Hematopoietic multipotent progenitor cell treated with erythropoietin and hydrocortisone succinate and interleukin-3 and kit ligand, for 8 days (in vitro differentiated cells): ENCODE measurements at places on chromosomes 12 and 14.

GRCh38 chr12:41627476-41627875, 439.4 kb downstream of the PDZRN4 start:
- no peak for DNase-seq

GRCh38 chr12:75635606-75636444, 124.4 kb upstream of the KRR1 start:
- no peak for DNase-seq

- DNase-seq = no peak
Observed at GRCh38 chr12:18462442-18462841, 201.1 kb downstream of the PIK3C2G start.

DNA sequence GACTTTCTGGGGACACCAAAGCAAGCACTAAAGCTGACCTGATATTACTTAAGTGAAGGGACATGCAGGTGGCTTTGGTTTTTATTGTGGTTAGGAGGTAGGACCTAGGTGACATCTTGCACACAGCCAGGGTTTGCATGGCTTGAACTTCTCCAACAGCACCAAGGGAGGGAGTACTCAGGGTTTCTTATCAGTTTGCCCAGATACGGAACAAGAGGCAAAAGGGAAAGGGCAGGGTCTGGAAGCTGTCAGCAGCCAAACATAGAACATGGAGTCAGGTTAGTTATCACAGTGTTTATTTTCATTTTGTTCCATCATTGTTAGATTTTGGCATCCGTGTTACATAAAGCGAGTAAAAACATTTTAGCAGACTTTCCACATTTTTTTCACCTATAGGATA, 186.3 kb upstream of the CLEC14A start:
- peak; percentile 22 for DNase-seq

- DNase-seq = no peak
Observed at GRCh38 chr14:90523544-90523943, 126.7 kb downstream of the CALM1 start.

DNA sequence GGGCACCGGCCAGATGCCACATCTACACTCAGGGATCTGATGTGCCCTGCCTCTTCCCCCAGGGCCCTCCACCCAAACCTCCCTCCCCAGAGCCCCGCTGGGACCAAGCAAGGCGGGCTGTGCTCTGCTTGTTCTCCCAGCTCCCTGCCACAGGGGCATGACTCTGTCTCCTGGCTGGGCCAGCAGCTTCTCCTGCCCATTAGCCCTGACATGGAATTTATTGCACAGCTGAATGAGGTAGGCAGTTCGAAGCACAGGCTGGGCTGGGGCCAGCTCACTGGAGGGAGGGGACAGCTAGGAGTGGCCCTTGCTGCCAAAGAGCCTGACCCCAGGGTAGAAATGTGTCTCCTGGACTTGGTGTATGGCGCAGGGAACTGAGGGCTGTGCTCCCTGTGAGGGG, 42.4 kb downstream of the ARL6IP4 start:
- no peak for DNase-seq

- no peak for DNase-seq
Observed at GRCh38 chr12:82408844-82409243, 50.5 kb downstream of the METTL25 start.

GRCh38 chr12:94204499-94205247, 56.3 kb downstream of the PLXNC1 start:
- peak; percentile 41 for DNase-seq

DNA sequence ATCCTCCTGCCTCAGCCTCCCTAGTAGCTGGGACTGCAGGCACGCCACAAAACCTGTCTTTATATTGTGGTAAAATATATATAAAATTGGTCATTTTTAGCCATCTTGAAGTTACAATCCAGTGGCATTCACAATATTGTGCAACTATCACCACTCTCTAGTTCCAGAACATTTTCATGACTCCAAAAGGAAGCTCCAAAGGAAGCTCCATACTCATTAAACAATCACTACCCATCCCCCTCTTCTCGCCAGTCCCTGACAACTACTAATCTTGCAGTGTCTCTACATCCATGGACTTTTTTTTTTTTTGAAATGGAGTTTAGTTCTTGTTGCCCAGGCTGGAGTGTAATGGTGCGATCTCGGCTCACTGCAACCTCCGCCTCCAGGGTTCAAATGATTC, 3.1 kb downstream of the GCH1 start:
- no peak for DNase-seq

DNA sequence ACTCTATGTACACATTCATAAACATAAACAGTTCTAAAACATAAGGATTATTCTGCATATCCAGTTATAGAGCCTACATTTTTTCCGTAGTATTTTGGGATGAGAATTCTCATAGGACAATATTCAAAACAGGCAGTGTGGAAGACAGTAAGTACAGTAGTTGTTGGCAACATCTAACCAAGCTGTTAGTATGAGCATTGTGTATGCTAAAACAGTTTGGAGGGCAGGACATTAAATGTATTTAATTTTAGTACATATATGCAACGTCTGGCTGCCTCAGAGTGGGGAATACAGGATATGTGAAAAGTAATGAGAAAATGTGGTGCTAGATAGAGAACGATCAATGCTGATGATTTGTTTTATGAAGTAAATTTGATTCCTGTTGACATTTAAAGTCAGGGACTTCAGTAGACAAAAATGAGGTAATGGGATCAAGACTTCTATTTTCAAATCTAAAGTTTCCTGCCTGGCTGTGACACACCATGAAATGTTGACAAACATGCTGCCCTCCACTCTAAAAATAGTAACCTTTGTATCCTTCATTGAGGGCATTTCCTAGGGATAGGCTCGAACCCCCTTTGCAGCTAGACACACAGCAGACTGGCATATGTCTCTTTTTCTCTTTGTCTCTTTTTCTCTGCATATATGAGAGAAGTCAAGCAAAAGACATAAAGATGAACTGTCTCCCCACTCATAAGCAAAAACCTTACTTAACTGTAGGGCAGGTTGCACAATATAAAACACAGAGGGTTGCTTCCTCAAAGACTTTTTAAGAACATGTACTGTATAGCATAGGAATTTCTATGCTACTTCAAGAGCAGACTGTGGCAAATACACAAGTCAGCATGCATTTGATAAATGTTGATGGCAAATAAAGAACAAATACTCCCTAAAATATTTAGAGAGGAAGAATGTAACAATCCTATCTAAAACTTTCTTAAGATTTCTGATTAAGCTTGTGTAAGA, 75.5 kb upstream of the GTF2A1 start:
- DNase-seq = no peak

DNA sequence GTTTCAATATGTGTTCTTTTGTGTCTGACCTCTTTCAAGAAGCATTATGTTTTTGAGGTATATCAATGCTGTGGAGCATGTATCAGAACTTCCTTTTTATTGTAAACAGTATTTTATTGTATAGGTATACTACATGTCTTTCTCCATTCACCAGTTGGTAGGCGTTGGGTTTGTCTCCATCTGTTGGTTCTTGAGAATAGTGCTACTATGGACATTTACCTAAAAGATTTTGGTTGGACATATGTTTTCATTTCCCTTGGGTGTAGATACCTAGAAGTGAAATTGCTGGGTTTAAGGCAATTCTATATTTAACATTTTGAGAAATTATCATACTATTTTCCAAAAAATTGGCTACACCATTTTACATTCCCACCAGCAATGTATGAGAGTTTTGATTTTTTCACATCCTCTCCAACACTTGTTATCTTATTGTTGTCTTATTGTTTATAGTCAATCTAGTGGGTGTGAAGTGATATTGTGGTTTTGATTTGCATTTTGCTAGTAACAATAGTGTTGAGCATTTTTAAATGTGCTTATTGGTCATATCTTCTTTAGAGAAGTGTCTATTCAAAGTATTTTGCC, 409.2 kb downstream of the IPO8 start:
- peak; percentile 9 for DNase-seq

- DNase-seq = no peak
Observed at GRCh38 chr14:77580477-77580876, 36.0 kb downstream of the SPTLC2 start.

DNA sequence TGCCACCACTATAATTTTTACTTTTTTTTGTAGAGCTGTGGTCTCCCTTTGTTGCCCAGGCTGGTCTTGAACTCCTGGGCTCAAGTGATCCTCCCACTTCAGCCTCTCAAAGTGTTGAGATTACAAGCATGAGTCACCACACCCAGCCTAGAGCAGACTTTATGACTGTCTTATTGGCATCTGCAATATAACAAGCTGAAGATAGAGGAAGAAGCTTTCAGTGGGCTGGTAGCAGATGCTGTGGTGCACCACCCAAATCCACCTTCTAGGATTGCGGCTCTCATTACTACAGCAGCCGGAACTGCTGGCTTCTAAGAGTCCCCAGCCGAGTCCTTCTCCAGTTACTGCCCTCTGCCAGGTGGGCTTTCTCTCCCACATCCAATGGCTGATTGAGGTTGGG, 7.6 kb upstream of the STK38L start:
- DNase-seq = peak; percentile 29

DNA sequence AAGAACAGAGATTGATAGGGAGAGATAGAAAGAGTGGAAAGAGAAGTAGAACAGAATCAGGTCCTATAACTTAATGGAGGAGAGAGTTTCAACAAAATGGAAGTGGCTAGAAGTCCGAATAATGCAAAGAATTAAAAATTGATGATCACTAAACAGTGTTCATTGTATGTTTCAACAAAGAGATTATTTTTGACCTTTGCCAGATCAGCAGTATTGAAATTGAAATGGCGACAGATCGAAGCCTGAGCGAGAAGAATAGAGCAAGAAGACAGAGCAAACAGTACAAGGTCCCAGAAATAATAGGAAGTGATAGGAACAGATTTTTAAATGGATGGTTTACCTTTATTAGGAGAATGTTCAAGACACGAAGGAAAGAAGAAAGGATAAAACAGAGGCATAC, 1012.8 kb upstream of the FBXO33 start:
- DNase-seq = no peak

- DNase-seq = no peak
Observed at GRCh38 chr12:19203539-19204506, 74.3 kb downstream of the PLEKHA5 start.

GRCh38 chr12:14454098-14454907, 88.8 kb downstream of the ATF7IP start:
- peak; percentile 72 for DNase-seq

DNA sequence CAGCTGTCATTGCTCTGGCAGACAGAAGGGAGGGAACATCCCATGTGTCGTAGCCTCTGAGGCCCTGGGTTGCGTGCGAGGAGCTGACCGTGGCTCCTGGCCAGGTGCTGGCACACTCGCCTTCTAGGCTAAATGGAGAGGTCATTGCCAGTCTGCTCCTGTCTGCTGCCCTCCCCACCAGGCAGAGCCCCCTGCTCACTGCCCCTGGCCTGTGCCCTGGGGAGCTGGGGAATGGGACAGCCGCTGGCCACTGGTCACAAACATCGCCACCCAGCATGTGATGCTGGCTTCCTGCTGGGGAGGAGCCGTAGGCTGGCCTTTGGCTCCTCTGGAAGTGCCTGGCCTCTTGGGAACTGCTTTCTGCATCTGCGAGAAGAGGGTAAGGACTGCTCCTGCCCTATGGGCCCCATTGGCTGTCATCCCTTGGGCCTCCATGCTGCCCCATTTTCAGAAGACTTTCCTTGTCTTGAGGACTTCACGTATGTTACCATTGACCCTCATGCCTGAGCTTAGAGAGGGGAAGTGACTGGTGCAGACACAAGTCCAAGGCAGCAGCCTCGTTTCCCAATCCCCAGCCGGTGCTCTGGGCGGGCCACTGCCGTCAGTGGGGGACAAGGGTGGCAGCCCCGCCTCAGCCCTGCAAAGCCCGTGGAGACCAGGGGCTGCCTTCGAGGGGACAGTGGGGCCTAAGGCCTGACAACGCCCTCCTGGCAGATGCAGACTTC, 2.0 kb upstream of the TNFAIP2 start:
- no peak for DNase-seq

DNA sequence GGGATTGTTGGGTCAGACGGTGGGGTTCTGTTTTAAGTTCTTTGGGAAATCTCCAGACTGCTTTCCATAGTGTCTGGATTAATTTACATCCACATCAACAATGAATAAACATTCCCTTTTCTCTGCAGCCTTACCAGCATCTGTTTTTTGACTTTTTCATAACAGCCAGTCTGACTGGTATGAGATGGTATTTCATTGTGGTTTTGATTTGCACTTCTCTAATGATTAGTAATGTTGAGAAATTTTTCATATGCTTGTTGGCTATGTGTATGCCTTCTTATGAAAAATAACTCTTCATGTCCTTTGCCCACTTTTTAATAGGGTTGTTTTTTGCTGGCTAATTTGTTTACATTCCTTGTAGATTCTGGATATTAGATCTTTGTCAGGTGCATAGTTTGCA, 140.8 kb upstream of the CNTN1 start:
- no peak for DNase-seq

DNA sequence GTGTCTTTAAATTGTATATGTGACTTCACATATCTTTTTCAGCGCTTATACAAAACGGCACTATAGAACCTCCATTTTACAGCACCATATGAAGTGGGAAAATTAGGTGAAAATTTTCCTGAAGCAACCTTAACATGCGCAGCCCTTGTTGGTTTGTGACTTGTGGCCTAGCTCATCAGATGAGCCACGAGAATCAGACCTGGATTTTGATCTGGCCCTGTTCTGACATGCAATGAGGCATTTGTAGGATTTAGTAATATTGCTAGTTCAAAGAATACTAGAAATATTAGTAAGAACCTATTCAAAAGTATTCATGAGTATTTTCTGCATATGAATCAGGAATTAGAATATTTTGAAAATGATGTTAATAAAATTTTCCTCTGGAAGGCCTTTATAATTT, 2.9 kb downstream of the CDKN1B start:
- peak; percentile 32 for DNase-seq

DNA sequence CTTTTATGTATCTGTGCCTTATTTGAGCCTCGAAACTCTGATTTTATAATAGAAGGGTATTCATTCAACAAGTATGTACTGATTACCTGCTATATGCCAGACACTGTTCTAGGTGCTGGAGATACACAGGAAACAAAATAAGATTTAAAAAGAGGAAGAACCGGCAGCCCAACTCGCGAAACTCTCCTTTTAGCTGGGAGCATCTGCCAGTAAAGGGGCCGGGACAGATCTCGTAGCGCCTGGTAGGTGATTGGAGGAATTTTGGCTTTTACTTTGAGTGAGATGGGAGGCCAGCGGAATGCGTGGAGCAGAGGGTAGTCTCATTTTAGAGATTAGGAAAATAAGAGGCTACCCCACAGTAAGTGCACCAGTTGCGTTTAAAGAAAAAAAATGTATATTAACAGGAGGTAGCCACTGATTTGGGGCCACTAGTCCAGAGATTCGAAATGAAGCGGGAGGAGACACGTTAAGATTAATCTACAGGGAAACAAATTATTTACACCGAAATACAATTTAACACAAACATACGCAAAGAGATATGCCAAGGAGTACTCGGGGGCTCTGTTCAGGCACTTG, 520 bp upstream of the MON2 start:
- DNase-seq = peak; percentile 57
